ENCODE measurements at places on chromosomes 4 and X. TPM values are rescaled to one million over a fixed set of nuclear protein-coding genes. Genes with fewer than 3 reads are reported as not detected.

Gene TAF1
- 15.0 TPM for total RNA-seq

Gene KDR
- not detected for total RNA-seq

Gene FSTL5
- not detected for total RNA-seq

Gene GUCY1B1
- 0.27 TPM for total RNA-seq

Gene PABPC1L2B
- not detected for total RNA-seq

Gene ZNF711
- total RNA-seq, result 1.1 TPM

Gene TGIF2LX
- total RNA-seq, result not detected
